Activated gamma-delta T cell (primary cell): ENCODE measurements at places on chromosomes 2 and 18.

GRCh38 chr2:100831831-100832230 lies 11.9 kb downstream of the NPAS2 start:
- DNase-seq = no peak

DNA sequence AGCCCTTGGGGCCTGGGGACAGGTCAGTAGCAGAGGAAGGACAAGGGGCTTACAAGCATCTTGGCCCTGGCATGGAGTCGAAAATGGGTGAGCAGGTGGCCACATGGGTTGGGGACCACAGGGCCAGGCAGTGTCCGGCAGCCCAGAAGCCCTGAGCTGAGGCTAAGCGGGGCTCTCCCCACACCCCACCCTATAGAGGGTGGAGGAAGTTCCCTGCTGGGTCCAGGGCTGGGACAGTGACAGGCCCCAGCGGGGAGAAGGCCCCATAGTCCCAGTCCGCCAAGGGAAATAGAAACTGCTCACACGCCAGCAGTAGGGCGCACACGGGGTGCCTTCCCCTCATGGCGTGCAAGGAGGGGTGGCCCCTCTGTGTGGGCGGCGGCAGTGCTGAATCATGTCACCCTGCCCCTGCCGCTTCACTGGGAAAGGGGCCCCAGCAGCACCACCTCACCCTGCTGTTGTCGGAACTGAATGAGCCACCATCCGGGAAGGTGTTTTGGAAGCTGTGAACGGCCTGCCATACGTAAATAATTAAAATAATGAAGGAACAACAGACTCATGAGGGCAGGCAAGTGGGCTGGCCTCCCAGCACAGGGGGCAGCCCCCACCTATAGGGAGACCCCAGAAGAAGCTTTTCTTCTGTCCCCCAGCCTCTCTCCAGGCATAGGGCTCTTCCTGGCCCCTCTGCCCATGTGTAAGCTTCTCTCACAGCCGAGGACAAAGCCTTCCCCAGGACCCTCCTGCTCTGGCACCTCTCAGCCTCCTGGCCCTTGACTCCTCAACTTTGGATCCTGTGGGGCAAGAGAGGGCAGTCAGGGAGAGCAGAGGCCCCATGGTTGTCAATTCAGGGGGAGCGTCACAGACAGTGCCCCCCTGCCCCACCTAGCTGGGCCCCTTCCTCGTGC lies 12.7 kb upstream of the DUSP2 start:
- DNase-seq = peak; percentile 63

DNA sequence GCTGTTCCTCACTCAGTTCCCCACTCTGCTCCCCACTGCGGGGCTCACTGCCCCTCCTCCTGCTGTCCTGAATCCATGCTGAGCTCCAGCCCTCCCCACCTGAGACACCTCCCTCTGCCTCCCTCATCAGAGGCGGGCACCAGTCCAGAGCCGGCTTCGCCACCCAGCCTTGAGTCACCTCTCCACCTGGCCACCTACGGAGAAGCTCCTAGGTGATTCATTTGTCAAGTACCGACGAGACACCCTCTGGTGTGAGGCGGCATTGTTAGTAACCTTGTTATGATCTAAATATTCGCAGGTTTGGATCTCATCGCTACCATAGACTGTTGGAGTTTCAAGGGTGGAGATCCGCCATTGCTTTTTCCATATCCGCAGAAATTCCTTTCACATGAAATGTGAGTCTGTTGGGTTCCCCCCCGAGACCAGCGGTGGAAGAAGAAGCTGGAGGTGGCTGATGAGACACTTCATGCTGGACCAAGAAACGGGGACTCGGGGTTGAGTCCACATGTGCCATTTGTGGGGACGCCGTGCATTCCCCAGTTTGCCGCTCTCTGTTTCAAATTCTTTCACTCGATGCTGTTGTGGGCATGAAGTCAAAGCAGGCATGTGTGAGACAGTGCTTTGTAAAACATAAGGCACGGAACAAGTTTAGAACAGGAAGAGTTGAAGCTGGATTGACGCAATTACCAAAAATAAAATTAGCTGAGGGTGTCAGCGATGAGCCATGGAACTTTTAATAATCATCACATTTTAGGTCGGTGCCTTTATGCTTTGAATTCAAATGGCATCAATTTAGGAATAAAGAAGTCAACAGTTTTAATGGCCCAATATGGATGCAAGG lies 259.8 kb upstream of the HDAC4 start:
- no peak for DNase-seq

- DNase-seq = no peak
These were observed 127.6 kb upstream of the NPAS2 start for GRCh38 chr2:100692381-100692780.

GRCh38 chr2:96436961-96437360 lies 68.2 kb downstream of the NEURL3 start:
- no peak for DNase-seq

- no peak for DNase-seq
These were observed 55.4 kb upstream of the THOC1 start for GRCh38 chr18:323253-323622.

DNA sequence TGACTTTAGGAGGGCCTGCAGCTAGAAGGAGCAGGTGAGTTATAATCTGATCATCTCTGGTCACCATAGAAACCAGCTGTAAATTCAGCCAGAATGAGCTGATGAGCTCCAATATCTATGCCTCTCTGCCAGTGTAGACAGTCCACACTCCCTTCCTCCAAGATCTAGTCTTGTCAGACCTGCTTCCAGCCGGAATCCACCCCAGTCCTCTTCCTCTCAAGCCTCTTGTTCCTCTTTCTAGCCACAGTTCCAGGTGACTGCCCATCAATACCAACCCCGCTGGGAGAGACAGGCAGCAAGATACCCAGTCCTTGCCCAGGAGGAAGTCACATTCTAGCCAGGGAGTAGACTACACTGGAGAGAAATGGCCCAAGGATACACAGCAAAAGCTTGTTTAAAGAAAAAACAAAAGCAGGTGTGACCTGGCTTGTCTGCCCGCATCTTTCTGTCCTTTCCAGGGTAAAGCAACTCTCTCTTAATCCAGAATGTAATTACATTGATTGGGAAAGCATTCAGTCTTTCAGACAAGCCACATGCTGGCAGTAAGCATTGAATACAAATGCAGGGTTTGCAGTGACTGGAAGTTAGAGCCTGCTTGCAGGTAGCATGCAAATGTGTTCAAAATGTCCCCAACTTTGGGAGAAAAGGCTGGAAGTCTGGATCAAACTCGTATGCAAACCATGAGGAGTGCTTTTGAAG lies 9.0 kb upstream of the SLC35F6 start:
- DNase-seq = no peak

- no peak for DNase-seq
These were observed 1304.3 kb upstream of the DDX18 start for GRCh38 chr2:116510117-116510671.

DNA sequence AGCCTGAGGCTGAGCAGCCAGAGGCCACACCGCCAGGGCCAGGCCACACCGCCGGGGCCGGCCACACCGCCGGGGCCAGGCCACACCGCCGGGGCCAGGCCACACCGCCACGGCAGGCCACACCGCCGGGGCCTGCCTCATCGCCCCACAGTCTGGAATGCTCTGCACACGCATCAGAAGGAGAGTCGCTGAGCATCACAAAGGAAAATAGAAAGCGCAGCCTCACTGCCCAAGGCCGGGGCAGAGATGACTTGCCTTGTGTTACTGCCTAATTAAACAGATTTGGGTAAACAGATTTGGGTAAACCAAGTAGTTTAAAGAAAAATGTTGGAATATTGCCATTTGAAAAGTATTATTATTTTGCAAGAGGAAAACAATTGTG lies 10.4 kb upstream of the NFATC1 start:
- no peak for DNase-seq

GRCh38 chr2:48755473-48755872 lies at the start of gene LHCGR:
TSS of gene LHCGR (minus strand) at chr2:48755724. CDS start at chr2:48755671, 53 bp downstream.
- DNase-seq = no peak

DNA sequence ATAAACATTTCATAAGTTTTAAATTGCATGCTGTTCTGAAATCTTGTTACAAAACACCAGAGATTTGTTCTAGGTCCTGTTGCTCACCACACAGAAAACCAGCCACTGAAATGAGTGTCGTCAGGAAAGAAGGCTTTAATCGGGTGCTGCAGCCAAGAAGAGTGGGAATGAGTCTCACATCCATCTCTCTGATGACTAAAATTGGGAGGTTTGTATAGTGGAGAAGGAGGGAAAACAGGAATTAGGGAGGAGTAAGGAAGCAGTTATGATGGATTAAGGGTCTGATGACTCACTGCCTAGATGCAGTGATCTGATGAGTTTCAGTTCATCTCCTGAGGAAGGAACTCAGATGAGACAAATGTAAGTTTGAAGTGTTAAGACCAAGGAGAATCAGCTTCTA lies 42.1 kb upstream of the GPR39 start:
- DNase-seq = no peak

DNA sequence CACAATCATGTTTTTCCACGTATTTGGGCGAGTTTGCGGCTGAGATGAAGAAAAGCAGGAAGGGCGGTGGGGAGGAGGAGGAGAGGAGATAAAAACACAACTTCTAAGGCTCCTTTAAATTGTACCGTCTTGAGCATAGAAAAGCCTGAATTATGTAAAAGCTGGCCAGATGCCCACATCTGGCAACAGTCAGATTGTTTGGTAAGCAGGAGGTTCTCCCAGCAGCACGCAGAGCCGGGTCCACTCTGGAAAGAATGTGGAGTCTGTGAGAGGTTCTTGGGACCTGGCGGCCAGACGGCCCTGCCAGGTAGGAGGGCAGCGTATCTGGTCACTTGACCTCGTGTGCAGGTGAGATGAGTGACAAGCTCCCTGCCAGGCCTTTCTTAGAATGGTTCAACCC lies 215.3 kb upstream of the APCDD1 start:
- no peak for DNase-seq

- no peak for DNase-seq
These were observed 17.1 kb upstream of the POU3F3 start for GRCh38 chr2:104836841-104837240.

DNA sequence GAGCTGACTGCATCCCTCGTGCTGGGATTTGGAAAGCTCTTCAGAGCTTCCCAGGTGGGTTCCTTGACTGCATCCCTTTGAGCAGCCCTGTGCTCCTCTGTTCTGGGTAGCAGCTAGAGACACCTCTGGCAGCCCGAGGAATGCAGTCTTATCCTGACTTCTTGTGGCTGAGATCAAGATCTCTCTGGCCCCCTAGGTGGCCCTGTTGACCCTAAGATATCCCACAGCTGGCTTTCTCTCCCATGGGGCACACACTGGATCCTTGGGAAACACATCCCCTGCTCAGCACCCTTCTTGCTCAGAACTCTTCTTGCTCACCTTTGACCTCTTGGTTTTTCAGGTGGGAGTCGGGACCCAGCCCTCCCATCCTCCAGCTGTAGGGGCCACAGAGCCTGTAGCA lies 237.2 kb downstream of the TSN start:
- DNase-seq = no peak

DNA sequence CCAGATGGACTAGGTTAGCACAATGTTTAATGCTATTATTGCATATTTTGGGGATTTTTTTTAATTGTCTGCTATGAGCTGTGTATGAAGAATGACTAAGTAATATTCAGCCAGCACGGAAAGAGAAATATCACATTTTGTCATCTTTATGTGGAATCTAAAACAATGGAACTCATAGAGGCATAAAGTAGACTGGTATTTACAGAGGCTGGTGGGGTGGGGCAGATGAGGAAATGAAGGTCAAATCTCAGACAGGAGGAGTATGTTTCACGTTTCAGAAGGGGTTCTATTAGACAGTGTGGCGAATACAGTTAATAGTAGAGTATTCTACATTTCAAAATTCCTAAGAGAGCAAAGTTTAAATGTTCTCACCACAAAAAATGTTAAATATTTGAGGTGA lies 4.7 kb downstream of the CDH19 start:
- DNase-seq = no peak

GRCh38 chr2:11131166-11131920 lies 23.9 kb upstream of the SLC66A3 start:
- no peak for DNase-seq

DNA sequence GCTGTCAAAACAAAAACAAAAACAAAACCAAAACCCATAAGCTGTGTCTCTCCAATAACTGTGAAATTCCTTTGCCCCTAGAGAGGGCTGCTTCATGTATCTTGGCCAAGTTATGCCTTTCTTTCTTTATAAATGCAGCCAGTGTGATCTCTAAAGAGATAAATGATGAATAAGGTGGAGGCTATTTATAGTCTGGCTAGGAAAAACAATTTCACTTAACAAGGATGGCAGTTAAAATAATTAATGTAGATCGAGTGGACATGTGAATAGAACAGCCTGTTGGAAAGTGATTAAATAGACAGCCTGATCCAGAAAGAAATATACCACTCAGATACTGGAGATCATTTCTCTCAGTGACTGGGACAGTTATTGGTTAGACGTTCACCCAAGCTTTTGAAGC lies 1666.9 kb upstream of the CELF4 start:
- DNase-seq = no peak

DNA sequence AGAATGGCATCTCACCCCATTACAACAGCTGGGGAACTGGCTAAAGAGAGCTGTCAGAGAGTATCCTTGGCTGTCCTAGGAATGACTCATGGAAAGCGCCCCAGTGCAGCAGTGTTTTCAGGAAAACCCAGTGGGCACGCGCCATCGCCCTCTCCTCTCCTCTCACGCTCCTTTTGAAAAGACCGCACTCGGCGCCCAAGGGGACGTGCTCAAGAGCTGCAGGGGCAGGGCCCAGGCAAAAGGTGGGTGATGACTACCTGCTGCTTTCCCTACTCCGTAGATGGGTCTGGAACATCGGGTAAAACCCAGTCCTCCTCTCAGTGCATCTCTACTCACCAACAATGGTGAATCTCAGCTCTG lies 68.1 kb downstream of the EMILIN2 start:
- DNase-seq = no peak

DNA sequence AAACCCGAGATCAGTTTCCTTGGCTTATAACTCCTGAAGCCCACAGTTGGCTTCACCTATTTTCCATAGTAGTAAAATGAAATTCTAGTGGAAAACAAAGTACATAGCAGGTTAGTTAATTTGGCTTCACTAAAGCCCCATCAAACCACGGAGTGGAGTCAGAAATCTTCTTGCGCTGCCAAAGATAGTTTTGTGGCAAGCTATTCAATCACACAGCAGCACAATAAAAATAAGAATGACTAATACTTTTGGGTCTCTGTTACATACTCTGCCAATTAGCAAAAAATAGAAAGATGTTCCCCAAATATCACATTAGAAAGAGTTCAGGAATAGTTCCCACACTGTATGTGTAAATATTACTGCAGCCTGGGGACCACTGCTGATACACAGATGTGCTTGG lies 175.2 kb upstream of the NOL4 start:
- no peak for DNase-seq

DNA sequence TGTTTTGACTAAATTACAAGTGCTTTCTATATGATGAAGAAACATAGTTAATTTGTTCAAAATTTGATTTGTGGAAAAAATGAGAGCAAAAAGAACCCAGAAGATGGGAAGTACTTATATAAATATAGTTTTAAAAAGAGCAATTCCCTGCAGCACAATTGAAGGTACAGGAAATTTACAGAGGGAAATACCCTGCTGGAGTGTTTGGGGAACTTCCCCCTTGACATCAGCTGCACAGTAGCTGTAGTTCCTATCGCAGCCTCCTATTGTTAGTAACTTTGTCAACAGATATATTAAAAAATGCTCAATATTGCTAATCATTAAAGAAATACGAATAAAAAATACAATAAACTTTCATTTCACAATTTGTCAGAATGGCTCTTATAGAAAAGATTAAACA lies 1118.8 kb upstream of the ZEB2 start:
- DNase-seq = no peak
